ENCODE measurements at places on chromosomes 2 and 18. TPM values are rescaled to one million over a fixed set of nuclear protein-coding genes. Genes with fewer than 3 reads are reported as not detected.

- no peaks in the 10 kb centered on the region for H3K4me1 ChIP-seq
- no peaks in the 10 kb centered on the region for H3K36me3 ChIP-seq
- H3K4me3 ChIP-seq = no peak overlapping the region
Measured at GRCh38 chr2:83234246-83234645, 1224.8 kb downstream of the SUCLG1 start.

- no peak for DNase-seq
- H3K27me3 ChIP-seq = no peaks in the 10 kb centered on the region
- H3K4me1 ChIP-seq = no peaks in the 10 kb centered on the region
- no peak overlapping the region for H3K27ac ChIP-seq
Measured at GRCh38 chr2:189829102-189829833, 45.0 kb downstream of the PMS1 start.

C2orf76 gene
- 10.2 TPM for total RNA-seq

DNA sequence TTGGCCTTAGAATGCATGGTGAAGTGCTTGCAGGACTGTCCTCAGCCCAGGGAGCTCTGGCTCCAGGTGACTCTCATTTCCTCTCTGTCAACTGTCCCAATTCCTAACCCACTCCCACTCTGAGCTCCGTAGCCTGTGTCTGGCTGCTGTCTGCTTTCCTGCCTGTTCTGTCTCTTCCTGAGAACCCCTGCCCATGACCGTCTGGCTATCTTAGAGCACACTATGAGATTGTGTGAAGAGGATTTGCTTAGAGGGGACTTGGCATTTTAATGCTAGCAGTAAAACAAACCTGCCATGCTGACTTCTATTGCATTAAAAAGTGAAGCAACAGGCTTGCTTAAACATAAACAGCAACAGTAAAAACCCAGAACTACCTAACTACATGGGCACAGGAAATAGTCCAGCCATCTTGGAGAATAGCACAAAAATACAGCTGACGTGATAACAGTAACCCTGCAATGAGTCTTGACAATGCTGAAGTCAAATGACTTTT is 234.7 kb downstream of the PRKCE start:
- H3K4me1 ChIP-seq = peaks cover 6% of the 10 kb centered on the region
- no peaks in the 10 kb centered on the region for H3K36me3 ChIP-seq
- no peaks in the 10 kb centered on the region for H3K27me3 ChIP-seq
- no peak for DNase-seq
- H3K4me3 ChIP-seq = no peak overlapping the region
- no peak overlapping the region for H3K27ac ChIP-seq

GRCh38 chr2:143142598-143142997 is 13.4 kb downstream of the ARHGAP15 start:
- no peak for DNase-seq
- peaks cover 42% of the 10 kb centered on the region for H3K27me3 ChIP-seq
- H3K36me3 ChIP-seq = no peaks in the 10 kb centered on the region
- H3K4me3 ChIP-seq = no peak overlapping the region
- H3K4me1 ChIP-seq = no peaks in the 10 kb centered on the region
